Thoracic aorta (tissue), 2 donors: ENCODE measurements at places on chromosomes 5 and 9. TPM values are rescaled to one million over a fixed set of nuclear protein-coding genes. Genes with fewer than 3 reads are reported as not detected.
A peak's percentile ranks its signal among the peaks of the same experiment; 100 is the strongest.

The SLC36A3 gene
- not detected for total RNA-seq

The PCDHB8 gene
- 1.7 TPM for total RNA-seq

The PDGFRB gene
- total RNA-seq, result 421 TPM

The ARID3C gene
- not detected for total RNA-seq

The ADAMTSL1 gene
- 75.5 TPM for total RNA-seq

The RASGRF2 gene
- total RNA-seq, result 13.9 TPM

The SOWAHA gene
- total RNA-seq, result 0.68 TPM

DNA sequence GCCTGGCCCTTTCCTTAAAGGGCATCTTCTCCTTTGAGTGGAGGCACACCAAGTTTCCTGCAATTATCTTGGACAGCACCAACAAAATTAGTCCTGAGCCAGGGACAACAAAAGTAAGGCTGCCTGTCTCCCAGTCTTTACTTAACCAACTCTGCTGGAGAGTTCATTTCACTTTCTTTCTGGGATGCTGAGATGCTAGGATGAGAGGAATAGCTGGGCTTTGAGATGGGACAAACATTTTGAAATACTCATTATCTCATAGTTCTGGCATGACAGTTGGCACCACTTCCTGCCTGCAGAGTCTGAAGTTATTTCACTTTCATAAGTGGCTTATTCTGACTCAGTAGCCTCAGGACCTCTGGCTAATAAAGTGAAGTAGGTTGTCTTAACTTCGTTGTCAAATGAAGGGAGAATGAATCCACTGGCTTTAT is 157.0 kb downstream of the C9orf152 start:
- peaks cover 20% of the 10 kb centered on the region for H3K4me1 ChIP-seq
- no peaks in the 10 kb centered on the region for H3K27me3 ChIP-seq
- H3K27ac ChIP-seq, result peak overlapping the region; percentile 49
- no peak for DNase-seq
- no peaks in the 10 kb centered on the region for H3K36me3 ChIP-seq

GRCh38 chr9:100030548-100030947 is 68.3 kb downstream of the ERP44 start:
- H3K4me3 ChIP-seq, result no peak overlapping the region
- DNase-seq, result no peak
- no peaks in the 10 kb centered on the region for H3K36me3 ChIP-seq
- H3K27me3 ChIP-seq, result no peaks in the 10 kb centered on the region
- peaks cover 5% of the 10 kb centered on the region for H3K4me1 ChIP-seq

- H3K27me3 ChIP-seq, result no peaks in the 10 kb centered on the region
- H3K27ac ChIP-seq, result no peak overlapping the region
- no peak overlapping the region for H3K4me3 ChIP-seq
Measured at GRCh38 chr5:51487952-51488351, 104.7 kb downstream of the ISL1 start.

DNA sequence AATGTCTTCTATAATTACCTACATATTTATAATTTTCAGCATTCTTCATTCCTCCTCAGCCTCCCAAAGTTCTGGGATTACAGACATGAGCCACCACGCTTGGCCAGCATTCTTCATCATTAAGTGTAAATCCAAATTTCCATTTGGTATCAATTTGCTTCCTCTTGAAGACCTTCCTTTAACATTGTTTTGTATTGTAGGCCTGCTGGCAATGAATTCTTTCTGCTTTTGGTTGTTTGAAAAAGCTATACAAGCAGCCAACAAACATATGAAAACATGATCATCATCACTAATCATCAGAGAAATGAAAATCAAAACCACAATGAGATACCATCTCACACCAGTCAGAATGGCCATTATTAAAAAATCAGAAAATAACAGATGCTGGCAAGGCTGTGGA is 56.4 kb downstream of the GCNT4 start:
- no peaks in the 10 kb centered on the region for H3K4me1 ChIP-seq
- H3K27me3 ChIP-seq, result no peaks in the 10 kb centered on the region
- no peak overlapping the region for H3K27ac ChIP-seq
- no peak for DNase-seq
- no peak overlapping the region for H3K4me3 ChIP-seq

DNA sequence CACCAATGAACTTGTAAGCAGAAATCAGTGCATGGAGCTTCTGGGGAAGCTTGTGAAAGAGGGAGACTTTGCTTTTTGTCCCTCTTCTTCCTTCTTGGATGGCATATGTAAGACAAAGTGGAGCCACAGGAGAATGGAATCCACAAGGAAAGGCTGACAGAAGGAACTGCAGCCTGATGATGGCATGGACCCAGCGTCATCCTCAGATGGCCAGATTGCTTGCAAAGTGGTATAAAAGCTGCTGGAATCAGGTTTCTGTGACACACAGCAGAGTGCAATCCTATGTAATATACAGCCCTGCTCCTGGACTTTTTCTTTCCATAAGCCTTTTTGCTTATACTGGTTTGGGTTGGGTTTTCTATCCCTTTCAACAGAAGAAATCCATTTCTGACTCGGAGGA is 31.4 kb upstream of the SPARC start:
- no peak for DNase-seq
- no peaks in the 10 kb centered on the region for H3K36me3 ChIP-seq
- peak overlapping the region; percentile 75 for H3K27ac ChIP-seq
- no peaks in the 10 kb centered on the region for H3K27me3 ChIP-seq
- H3K4me3 ChIP-seq, result no peak overlapping the region
- H3K4me1 ChIP-seq, result peaks cover 8% of the 10 kb centered on the region

DNA sequence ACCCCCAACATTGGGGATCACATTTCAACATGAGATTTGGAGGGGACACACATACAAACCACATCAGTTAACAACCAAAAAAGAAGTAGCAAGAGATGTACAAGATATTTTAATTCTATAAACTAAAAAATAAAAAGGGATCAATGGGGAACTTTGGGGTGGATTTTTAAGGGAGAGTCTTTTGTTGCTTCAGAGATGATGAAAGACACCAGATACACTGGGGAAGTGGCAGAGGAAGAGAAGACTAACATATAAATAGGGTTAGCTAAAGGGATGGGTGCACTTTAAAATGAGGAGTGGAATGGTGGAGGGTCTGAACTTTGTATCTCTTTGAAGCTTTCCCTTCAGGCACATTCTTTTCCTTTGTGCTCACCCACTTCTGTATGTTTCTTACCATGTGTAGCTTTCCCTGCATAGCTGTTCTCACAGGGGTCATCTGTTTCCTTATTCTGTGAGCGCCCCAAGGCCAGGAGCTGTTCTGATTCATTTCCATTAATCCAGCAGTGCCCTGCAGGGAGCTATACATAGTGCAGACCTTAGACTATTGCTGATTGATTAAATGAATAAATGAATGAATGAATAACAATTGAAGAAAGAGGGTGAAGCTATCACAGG is 531.6 kb upstream of the KLF4 start:
- H3K27ac ChIP-seq, result no peak overlapping the region
- H3K27me3 ChIP-seq, result no peaks in the 10 kb centered on the region
- no peak overlapping the region for H3K4me3 ChIP-seq
- DNase-seq, result no peak
- H3K4me1 ChIP-seq, result no peaks in the 10 kb centered on the region

GRCh38 chr5:77892061-77893010 is 116.2 kb upstream of the TBCA start:
- no peaks in the 10 kb centered on the region for H3K4me1 ChIP-seq
- H3K36me3 ChIP-seq, result no peaks in the 10 kb centered on the region
- no peak overlapping the region for H3K27ac ChIP-seq
- no peaks in the 10 kb centered on the region for H3K27me3 ChIP-seq
- H3K4me3 ChIP-seq, result no peak overlapping the region

DNA sequence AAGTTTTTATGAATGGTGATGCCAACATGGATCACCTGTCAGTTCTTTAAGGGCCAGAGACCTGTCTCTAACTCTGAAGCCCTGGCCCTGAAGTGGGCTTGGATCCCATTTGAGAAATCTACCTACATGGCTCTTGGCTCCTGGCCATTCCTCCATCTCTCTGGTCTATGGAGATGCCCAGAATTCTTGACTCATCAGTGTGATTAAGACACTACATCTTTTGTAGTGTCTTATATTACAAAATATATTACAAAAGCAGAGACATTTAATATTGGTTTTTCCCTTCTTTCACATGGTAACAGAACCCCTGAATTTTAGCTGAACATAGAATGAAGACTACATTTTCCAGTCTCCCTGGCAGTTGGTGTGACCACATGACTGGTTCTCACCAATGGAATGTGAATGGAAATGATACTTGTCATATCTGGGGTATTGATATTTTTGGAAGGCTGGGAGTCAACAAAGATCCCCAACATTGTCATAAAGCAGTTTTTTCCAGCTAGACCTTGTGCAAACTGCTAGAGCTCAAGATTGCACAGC is 198.3 kb downstream of the SREK1 start:
- no peak for DNase-seq
- H3K36me3 ChIP-seq, result no peaks in the 10 kb centered on the region
- no peak overlapping the region for H3K4me3 ChIP-seq

DNA sequence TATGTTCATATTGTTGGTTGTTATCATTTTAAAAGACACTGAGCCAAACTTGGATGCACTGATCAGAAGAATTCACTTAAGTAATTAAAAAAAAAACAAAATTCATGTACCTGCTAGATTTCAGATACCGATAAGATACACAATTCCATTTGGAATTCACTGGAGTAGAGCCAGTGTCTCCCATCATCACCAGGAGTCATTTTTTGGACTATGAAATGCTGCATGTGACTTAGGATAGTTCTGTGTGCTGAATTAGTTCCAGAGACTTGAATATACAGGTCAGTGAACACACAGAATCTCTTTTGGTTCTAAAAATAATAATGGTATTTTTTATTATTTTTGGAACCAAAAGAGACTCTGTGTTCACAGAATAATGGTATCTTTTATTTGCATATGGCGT is 482.6 kb upstream of the PIK3R1 start:
- no peak for DNase-seq
- H3K36me3 ChIP-seq, result no peaks in the 10 kb centered on the region
- no peak overlapping the region for H3K4me3 ChIP-seq

DNA sequence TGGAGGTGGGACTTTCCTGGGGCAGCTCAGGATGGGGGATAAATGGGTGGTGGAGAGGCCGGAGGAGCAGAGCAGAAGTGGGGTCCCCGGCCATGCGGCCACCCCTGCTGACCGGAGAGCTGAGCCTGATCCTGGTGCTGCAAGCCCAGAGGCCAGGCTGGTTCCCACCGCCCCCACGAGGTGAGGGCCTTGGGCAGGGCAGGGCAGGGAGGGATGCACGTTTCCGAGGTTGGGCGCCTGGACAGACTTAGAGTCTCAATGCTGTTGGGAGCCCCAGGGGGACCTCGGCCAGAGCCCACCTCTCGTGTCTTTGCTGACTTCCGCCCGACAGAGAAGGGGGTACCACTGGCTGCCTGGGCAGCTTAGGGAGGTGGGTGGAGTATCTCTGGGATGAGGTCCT is 5.5 kb downstream of the OBP2A start:
- no peaks in the 10 kb centered on the region for H3K27me3 ChIP-seq
- no peak overlapping the region for H3K4me3 ChIP-seq
- H3K27ac ChIP-seq, result no peak overlapping the region
- H3K36me3 ChIP-seq, result no peaks in the 10 kb centered on the region
- DNase-seq, result no peak

DNA sequence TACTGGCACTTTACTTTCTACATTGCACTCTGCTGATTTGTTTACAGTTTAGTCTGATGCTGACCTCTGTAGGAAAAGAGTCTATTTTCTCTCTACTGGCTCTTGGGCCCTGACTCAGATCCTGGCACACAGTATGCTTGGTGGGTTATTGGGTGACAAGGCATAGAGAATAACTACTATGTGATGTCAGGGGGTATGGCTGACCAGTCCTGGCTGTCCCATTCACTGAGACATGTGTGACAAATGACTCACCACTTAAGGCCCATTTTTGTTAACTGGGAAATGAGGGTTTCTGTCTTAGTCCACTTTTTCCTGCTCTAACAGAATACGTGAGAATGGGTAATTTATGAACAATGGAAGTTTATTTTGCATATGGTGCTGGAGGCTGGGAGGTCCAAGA is 66.4 kb downstream of the DAPK1 start:
- H3K27ac ChIP-seq, result no peak overlapping the region
- no peak overlapping the region for H3K4me3 ChIP-seq
- H3K36me3 ChIP-seq, result no peaks in the 10 kb centered on the region

- no peak overlapping the region for H3K4me3 ChIP-seq
- no peak overlapping the region for H3K27ac ChIP-seq
- no peaks in the 10 kb centered on the region for H3K36me3 ChIP-seq
- DNase-seq, result no peak
Measured at GRCh38 chr9:463455-464171, 248.9 kb downstream of the DOCK8 start.

DNA sequence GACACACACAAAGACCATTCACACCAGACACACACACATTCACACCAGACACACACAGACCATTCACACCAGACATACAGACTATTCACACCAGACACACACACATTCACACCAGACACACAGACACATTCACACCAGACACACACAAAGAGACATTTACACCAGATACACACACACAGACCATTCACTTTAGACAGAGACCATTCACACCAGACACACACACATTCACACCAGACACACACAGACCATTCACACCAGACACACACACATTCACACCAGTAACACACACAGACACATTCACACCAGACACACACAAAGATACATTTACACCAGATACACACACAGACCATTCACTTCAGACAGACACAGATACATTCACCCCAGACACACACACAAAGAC is 29.0 kb upstream of the FCN1 start:
- H3K27me3 ChIP-seq, result no peaks in the 10 kb centered on the region
- DNase-seq, result no peak
- H3K4me1 ChIP-seq, result no peaks in the 10 kb centered on the region
- H3K36me3 ChIP-seq, result no peaks in the 10 kb centered on the region

DNA sequence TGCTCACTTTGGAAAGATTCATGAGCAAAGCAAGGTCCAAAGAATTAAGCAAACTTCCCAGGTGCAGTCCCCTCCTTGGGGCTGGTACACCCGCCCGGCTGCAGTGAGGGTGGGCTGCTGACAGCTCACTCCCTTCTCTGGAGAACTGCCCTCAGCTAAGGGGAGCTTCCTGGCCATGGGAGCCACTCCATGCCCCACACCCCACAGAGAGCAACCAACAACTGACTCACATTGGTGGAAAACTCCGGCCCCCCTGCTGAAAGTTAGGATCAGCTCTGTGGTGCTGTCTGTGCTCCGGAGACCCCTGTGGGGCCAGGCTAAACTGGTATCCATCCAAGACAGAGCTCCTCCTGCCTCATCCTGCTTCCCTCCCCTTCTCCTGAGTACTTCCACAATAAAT is 223.0 kb downstream of the GABBR2 start:
- no peak for DNase-seq
- no peaks in the 10 kb centered on the region for H3K36me3 ChIP-seq
- no peaks in the 10 kb centered on the region for H3K27me3 ChIP-seq
- H3K4me1 ChIP-seq, result peaks cover 9% of the 10 kb centered on the region
